Putamen (tissue), 1 donor: ENCODE measurements at places on chromosomes 3 and 15.

DNA sequence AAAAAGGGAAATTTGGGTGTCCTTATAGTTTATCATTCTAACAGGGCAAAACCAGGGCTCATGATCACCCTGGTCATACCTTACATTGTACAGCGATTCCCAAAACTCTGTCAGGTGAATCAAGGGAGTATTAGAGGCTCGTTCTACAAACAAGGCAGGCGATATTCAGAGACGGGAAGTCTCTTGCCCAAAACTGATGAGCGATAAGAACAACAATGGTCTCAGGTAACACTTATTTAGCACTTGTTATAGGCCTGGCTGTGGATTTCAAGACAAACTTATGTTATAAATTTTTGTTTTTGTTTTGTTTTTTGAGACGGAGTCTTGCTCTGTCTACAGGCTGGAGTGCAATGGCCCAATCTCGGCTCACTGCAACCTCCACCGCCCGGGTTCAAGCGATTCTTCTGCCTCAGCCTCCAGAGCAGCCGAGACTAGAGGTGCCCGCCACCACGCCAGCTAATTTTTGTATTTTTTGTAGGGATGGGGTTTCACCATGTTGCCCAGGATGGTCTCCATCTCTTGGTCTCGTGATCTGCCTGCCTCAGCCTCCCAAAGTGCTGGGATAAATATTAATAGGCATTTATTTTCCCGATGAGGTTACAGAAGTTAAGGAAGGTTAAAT lies 12.8 kb downstream of the BCL2L10 start:
- no peak for DNase-seq

- no peak for DNase-seq
Observed at GRCh38 chr3:136166507-136166906, 29.6 kb downstream of the MSL2 start.

DNA sequence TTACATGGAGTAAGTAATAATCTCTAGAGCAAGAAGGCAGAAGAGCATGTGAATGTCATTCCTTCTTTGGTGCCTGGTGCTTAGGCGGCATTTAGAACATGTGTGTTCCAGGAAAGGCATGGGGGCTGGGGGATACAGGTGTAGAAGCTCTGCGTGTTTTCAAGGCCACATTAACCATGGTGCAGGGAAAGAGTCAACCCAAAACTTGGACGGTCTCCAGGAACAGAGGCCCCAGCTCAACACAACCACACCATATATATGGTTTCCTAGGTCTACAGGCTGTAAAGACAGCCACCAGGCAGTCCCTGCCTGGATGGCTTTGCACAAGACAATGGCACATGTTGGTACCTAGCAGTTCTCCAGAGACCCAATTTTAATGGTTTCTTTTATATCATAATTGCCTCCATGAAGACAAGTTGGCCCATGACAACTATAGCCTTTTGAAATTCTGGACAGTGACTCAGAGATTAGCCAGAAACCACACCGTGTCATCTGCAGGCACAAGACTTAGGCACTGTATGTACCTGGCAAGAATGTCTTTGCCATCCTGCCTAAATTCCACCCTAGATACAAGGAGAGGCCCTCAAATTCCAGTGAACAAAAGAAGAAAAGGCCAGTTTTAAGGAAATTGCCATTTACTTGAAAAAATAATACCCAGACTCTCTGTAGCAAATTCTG lies 25.0 kb upstream of the DGKG start:
- no peak for DNase-seq

DNA sequence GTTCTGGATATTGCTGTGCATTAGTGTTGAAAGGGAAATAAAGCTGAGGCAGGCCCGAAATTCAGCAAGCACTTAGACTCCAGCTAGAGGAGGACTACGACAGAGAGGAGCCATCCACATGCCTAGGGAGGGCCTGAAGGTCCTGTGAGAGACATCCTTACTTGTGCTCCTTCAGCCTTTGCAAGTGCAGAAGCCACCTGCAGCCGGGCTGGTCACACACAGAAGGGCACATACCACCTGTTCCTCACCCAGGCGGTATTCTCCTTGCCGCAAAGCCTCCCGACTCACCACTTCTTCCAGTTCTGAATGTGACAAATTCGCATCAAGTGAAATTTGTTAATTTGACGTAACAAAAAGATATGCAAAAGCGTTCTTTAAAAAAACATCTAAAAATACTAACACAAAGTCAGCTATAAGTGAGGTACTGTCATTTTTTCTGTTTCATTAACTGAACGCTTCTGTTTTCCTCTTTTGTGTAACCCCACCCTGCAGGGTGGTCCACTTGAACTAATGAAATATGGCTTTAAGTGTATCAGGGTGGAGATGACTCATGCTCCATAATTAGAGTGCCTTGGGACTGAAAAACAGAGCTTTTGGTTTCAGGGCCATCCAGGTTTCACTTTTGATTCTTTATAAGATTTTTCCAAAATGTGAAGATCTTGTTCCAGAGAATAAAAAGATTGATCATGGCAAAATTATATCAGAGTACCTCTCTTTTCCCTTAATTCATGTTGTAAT lies 467.9 kb upstream of the ATP11B start:
- no peak for DNase-seq

- peak; percentile 12 for DNase-seq
Observed at GRCh38 chr15:26972636-26973035, 1.7 kb downstream of the GABRG3 start.

DNA sequence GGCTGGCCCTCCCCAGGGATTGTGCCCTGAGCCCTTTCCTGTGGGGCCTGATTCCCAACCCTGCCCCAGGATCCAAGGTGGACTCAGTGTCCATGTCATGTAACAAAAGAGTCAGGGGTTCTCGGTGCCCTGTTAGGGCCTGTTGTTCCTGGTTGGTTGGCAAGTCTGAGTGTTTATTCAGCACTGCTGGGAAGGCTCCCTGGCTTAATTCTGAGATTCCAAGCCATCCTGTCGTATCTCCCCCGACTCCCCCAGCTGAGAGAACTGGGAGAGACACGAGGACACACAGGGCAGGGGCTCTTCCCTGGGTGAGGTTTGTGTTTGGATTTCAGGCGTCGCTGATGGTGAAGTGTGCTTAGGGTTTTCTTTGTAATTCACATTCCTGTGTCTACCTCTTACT lies 78.3 kb downstream of the EEFSEC start:
- no peak for DNase-seq

DNA sequence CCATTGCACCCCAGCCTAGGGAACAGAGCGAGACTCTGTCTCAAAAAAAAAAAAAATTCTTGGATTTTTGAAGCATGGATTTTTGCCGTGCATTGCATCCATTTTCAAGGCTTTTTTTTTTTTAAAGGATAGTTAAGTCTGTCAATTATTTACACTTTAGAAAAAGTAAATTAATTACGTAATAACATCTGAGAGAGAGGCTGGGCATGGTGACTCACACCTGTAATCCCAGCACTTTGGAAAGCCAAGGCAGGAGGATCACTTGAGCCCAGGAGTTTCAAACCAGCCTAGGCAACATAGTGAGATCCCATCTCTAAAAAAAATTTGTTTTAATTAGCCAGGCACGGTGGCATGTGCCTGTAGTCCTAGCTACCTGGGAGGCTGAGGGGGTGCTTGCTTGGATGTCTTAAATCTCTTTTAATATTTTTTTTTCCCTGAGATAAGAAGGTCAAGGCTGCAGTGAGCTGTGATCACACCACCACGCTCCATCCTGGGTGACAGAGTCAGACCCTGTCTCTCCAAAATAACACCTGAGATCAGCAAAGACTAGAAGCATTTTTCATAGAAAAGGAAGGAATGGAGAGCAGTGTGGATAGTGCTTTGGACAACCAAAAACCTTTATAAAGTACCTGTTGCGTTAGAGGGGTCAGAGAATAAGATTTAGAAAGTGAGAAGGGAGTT lies 6.8 kb upstream of the SENP7 start:
- no peak for DNase-seq

DNA sequence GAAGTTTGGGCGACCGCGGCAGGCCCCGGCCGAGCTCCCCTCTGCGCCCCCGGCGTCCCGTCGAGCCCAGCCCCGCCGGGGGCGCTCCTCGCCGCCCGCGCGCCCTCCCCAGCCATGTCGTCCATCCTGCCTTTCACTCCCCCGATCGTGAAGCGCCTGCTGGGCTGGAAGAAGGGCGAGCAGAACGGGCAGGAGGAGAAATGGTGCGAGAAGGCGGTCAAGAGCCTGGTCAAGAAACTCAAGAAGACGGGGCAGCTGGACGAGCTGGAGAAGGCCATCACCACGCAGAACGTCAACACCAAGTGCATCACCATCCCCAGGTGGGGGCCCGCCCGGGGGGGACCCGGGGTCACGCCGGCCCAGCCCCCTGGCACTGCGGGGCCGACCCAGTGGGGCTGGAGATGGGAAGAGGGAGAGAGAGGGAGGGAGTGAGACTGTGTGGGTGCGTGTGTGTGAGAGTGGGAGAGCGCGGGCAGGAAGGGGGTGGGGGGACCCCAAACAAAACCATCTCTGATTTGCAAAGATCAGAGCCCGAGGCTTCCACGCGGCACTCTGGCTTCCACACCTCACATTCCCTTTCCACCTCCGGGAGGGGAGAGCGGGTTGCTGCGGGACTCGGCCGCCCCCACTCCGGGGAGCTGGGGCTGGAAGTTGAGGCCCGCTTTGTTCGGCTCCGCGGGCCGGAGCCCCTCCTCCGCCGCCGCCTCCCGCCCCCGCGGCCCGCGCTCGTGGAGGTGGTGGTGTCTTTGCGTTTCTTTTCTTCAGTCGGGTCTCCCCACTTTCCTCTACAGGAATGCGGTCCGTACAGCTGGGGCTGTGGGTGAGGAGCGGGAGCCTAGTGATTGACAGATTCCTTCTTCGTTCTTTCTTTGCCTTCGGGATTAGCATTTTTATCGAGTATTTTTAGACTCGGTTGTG lies 898 bp downstream of the SMAD3 start:
- peak; percentile 59 for DNase-seq

DNA sequence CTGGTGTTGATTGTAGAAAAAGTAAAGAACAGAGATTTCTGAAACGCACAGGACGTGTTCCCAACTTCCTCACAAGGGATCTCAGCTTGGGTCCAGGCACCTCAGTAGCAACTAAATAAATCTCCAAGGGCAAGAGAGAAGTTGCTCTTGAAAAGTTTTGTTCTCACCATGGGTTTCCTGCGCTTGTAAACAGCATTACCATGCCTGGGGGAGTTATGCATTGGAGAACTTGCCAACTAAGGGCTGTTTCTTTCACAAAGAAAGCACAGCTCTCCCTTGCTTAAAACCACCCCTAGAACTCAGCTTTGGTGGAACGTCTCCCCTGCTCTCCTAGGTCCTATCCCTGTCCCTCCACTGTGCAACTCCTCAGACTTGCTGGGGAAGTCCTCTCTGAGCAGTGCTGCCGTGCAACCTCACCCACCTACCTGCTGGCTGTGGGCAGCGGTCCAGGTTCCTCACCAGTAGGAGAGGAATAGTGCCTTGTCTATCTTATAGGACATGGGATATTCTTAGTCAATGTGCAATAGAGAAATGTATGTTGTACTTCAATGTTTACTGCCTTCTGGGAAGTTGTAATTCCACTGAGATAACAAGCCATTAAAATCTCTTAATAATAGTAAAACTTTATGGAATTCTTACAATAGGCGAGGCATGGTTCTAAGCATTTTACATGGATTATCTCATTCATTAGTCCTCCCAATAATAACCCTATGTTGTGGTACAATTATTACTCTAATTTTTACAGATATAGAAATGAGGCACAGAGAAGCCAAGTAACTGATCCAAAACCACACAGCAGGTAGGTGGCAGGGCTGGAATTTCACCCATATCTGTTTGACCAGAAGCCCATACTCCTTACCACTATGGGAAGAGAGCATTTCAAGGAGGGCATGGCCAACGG lies 51.5 kb downstream of the UMPS start:
- no peak for DNase-seq

DNA sequence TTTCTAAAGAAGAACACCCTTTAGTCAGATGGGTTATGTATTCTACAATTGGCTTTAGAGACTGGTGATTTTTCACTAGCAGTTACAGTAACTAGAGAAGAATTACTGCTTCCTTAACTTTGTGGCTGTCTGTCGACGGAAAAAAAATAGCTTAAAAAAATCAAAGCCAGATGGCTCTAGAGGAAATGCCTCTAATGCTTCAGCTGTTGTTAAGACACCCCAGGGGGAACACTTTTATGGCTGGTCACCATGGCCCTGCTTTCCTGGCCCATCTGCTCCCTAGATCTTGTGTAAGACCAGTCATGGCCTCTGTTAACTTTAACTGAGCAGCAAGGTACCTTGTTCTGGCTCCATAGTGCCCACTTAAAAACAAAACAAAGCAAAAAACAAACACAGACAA lies 198.6 kb upstream of the PLSCR5 start:
- no peak for DNase-seq

DNA sequence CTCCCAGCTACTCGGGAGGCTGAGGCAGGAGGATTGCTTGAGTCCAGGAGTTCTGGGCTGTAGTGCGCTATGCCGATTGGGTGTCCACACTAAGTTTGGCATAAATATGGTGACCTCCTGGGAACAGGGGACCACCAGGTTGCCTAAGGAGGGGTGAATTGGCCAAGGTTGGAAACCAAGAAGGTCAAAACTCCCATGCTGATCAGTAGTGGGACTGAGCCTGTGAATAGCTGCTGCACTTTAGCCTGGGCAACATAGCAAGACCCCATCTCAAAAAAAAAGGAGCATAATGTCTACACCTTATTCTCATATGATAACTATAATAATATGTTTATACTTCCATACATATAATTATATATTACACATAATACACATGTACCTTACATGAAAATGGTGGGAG lies 6.1 kb upstream of the GLB1 start:
- no peak for DNase-seq

GRCh38 chr3:182905623-182906022 lies 74.7 kb downstream of the DCUN1D1 start:
- no peak for DNase-seq

- no peak for DNase-seq
Observed at GRCh38 chr15:59191855-59192237, 14.8 kb upstream of the LDHAL6B start.

DNA sequence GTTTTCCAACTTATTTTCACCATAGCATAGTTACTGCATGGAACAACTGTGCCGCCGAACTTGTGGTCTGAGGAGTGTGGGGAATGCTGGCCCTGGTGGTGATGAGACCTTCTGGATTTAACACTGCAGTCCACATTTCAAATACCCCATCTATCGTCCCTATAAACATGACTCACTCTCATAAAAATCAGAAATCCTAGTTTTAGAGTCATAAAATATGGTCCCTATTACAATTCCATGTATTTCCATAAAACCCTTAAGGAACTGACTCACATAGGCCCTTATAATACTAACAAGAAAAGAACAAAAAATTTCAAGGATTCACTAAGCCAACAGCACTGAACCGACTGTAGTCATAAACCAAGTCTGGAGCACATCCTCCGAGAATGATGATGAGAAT lies 147.2 kb downstream of the FOXP1 start:
- no peak for DNase-seq

DNA sequence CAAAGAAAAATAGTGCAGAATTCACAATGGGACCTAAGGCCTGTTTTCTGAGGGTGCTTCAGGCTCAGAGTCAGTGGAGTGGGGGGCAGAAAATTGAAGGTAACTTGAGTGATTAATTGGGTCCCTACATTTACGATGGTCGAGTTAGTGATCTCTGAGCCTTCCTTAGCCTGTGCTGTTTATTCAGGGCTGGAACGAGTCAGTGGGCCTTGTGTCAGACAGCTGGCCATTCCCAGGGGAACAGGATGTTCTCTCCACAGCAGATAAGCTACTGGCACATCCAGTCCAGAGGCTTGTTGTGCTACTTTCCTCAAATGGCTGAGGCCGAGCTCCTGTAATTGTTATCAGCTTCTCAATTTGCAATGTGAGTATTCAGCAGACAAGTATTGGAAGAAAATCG lies 29.2 kb upstream of the CNTN3 start:
- no peak for DNase-seq
